Activated T-helper 1 cell treated with anti-CD3 and anti-CD28 coated beads, Interleukin-12 subunit alpha, Interleukin-12 subunit beta, Interleukin-2, Interleukin-4 antibody, amounts not matched to agents 30 ng/mL and 10 ng/mL and 1 ng/mL, durations not matched to agents 14 hours and 24 hours and 36 hours (primary cell): ENCODE measurements at places on chromosomes 7 and 10.

DNA sequence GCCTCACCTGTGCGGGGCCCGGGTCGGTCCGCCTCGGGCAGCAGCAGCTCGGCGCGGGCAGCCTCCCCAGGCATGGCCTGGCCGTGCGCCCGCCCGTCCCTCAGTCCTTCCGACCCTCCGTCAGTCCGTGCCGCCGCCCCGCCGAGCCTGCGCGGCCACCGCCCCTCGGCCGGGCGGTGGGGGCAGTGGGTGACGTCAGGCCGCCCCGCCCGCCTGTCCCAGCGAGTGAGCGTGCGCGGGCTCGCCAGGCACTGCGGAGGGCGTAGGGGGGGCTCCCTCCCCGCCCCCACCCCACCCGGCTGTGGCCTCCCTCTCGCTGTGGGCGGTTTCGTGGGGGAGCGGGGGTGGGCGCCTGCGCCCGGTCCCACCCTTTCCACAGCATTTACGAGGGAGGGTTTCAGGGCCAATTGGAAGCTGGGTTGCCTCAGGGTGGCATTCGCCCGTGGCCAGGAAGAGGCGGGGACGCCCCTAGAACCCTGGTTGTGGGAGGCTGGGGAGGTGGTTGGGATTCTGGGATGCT lies at the start of gene NACAD:
TSS of gene NACAD (minus strand) at position 149 of the 520 bp plus-strand sequence. CDS start at position 74, 75 bp downstream.
- no peak for DNase-seq

- DNase-seq: peak; percentile 20
These were observed 6.0 kb upstream of the MNX1 start for GRCh38 chr7:157016352-157017041.

DNA sequence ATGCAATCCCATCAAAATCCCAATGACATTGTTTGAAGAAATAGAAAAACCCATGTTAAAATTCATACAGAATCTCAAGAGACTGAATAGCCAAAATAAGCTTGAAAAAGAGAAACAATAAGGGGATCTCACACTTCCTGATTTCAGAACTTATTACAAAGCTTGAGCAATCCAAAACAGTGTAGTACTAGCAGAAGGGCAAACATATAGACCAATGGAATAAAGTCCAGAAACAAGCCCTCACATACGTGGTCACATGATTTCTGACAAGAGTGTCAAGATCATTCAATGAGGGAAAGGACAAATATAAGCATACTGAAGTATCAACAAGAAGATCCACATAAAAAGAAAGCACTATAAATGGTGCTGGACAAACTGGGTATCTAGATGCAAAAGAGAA lies 31.9 kb downstream of the MICU1 start:
- DNase-seq: no peak

DNA sequence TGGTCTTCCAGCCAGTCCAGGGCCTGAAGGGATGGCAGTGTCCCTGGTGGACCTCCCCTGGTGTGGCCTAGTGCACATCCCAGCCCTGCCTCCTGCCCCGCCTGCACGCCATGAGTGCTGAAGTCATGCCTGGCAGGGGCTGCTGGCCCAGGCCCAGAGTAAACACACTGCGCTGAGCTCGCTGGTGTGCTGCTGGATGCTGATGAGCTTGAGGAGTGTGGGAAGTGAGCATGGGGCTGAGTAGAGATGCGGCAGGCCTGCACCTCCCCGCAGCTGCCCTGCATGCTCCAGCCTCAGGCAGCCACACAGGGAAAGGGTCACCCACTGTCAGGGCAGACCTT lies 43.2 kb downstream of the HTRA1 start:
- DNase-seq: no peak

DNA sequence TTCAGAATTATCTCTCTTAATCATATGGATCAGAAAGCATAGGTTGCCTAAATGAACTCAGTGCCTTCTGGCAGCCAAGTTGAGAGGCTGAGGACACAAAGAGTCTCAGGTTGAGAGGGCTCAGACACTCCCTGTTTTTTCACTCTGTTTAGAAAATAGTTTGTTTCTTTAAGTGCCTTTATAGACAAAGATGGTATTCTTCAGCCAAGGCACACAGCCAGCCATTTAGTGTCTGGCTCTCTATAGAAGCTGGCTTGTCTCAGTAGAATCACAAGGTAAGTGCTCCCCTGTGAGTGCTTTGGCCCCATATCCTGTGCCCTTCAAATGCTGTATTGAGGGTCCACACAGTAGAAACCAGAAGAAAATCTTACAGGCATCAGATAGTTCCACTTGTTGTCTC lies 3.6 kb downstream of the GPR158 start:
- no peak for DNase-seq

DNA sequence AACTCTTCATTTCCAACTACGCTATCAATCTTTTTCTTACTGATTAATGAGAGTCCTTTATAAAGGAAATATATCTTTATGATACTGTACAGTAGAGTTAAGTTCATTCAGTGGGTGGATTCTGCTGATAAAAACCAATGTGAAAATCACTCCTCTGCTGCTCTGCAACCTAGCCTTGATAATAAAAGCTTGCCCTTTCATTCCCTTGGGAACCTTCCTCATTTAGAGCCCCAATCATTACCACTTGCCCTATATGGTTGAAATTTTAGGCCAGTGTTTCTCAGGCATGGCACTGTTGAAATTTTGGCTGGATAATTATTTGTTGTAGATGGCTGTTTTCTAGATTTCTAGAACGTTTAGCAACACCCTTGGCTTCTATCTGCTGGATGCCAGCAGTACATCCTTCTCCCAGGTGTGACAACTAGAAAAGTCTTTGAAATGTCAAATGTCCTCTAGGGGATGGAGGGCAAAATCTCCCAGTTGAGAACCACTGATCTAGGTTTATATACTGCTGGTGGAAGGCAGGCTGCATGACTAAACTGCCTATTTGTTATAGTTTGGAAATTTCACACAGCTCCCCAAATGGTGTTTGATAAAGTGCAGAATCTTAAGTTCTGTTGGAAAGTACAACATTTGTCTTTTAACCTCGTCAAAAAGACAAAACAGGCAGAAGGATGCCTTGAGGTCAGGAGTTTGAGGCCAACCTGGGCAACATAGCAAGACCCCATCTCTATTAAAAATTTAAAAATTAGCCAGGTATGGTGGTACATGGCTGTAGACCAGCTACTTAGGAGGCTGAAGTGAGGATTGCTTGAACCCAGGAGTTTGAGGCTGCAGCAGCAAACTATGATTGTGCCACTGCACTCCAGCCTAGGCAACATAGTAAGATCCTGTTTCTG lies 8.9 kb upstream of the SIRT1 start:
- no peak for DNase-seq

- no peak for DNase-seq
These were observed 5.3 kb downstream of the CYP3A7 start for GRCh38 chr7:99729486-99730237.

DNA sequence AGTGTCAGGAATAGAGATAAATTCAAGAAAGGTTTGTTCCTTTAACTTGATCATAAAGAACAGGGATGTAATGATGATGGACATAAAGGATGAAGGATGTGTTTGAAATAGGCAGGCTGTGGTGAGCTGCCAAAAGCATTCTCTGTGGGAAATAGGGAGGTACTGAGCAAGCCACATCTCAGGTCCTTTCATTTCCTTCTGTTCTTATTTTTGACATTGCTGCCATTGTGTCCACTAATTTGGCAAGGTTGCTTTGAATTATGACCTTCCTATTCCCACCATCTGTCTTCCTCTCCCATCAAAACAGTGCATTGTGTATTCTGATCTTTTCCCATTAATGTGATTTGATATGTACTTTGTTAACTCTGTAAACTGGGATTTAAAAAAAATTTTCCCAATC lies 9.4 kb downstream of the SCRN1 start:
- no peak for DNase-seq

GRCh38 chr10:17878896-17879295 lies 69.7 kb downstream of the MRC1 start:
- DNase-seq: no peak

- no peak for DNase-seq
These were observed 22.8 kb downstream of the FRMPD2 start for GRCh38 chr10:48251525-48252353.

- no peak for DNase-seq
These were observed 14.5 kb upstream of the PYROXD2 start for GRCh38 chr10:98429320-98430072.

DNA sequence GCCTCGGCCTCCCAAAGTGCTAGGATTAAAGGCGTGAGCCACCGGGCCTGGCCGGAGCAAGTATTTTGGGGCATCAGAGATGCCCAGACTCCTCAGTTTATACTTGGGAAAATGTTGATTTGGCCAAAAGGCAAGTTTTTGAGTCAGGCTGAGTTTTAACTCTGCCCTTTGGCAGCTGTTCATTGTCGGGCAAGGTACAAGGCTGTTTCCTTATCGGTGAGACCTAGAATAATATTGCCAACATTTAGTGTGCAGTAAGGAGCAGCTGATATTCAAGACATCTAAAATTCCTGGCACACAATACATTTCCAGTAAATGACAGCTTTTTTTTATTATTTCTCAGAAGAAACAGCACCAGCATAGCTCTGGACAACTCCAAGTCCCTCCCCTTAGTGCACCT lies 147.6 kb upstream of the C7orf33 start:
- DNase-seq: no peak

- DNase-seq: no peak
These were observed 159.1 kb downstream of the LRRC4 start for GRCh38 chr7:127872122-127872521.

- DNase-seq: no peak
These were observed 586.8 kb upstream of the MGMT start for GRCh38 chr10:128880159-128880725.

GRCh38 chr10:132820056-132820455 lies 34.1 kb upstream of the NKX6-2 start:
- no peak for DNase-seq

- no peak for DNase-seq
These were observed 63.7 kb upstream of the LAMB4 start for GRCh38 chr7:108193594-108194498.

- no peak for DNase-seq
These were observed 131.0 kb upstream of the EEPD1 start for GRCh38 chr7:36021917-36022550.

GRCh38 chr7:112167147-112167546 lies 39.1 kb downstream of the DOCK4 start:
- DNase-seq: no peak

GRCh38 chr10:117927332-117927731 lies 119.4 kb downstream of the RAB11FIP2 start:
- no peak for DNase-seq

DNA sequence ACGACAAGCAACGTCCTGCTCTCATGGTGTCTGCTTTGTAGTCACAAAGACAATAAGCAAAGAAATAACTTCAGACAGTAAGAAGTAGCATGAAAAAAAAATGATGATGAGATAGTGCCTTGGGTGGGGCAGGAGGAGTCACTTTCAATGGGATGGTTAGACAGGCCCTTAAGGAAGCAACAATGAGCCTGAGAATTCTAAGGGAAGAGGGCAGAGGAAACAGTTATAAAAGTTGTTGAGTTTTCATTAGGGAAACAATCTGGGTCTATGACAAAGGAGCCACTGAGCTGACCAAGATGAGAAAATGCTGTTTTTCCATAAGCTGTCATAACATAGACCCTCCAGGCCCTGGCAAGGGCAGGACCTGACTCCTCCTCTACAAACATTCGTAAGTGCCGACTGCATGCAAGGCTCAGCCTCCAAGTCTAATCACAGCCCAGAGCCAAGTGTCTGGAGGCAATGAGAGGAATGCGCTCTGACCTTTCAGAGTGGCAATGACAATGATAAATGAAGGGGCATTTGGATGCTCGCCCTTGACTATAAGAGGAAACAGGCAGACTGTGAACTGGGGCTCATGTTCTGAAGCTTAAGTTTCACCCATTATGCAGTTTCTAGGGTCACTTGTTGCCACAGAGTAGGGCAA lies 43.7 kb downstream of the PPP1R3C start:
- DNase-seq: no peak

GRCh38 chr7:88309819-88310218 lies 3.1 kb upstream of the STEAP4 start:
- DNase-seq: no peak

GRCh38 chr7:1926908-1927306 lies 256.8 kb downstream of the ELFN1 start:
- no peak for DNase-seq

DNA sequence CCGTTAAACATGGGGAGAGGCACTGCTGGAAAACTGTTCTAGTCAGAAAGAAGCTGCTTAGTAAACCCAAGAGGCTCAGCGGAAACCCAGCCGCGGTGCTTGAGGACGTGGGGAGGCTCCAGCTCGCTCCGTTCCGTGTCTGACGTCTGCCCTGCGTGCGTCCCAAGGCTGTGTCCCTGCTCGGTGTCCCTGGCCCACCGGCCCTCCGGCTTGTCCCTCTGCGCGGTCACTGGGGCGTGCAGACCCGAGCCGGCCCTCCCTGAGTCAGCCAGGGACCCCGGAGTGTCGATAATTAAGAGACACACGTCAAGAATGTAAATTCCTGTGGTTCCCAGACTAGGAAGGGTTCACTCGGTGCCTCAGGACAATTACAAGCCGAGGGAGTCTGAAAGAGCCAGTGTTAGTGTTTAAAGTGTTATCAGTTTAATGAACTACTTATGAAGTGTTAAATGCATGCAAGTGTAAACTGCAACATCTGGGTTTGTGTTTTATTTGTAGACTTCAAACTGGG lies 98.9 kb downstream of the WDR11 start:
- DNase-seq: no peak
